ENCODE measurements at places on chromosomes 3 and 15.

DNA sequence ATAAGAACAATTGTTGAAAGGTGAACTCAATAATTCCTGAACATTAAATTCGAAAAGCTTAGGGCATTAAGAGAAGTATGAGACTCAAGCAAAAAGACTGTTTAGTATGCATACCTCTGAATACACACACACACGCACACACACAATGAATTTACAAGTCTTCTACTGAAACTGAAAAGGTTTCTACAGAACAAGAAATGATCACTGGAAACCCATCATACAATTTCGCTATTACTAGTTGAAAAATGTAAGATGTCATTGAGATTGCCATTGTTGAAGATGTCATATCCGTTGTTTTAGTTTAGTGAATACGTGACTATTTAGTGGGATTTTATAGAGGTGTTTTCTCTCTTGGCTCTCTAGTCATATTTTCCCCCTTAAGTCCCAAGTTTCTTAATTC, 106.8 kb downstream of the FOXB1 start:
- DNase-seq: no peak

GRCh38 chr3:16908896-16909295, 24.1 kb downstream of the PLCL2 start:
- no peak for DNase-seq

- DNase-seq: no peak
These were observed 197.4 kb downstream of the KLHL25 start for GRCh38 chr15:85597155-85597815.

- DNase-seq: no peak
These were observed 161.3 kb downstream of the OCA2 start for GRCh38 chr15:27937851-27938250.

DNA sequence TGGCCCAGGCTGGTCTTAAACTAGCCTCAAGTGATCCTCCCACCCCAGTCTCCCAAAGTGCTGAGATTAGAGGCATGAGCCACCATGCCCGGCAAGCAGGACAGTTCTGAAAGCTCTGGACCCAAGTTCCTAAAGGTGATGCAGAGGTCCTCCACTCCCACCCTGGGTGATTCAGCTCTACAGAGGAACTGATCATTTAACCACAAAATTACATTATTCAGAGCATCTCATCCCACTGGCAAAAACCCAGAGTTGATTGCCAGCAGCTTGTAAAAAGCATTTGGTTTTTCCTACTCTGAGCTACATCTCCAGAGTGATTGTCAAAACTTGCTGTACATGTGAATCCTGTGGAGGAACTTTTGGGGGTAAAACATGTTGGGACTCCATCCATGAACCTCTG, 60.2 kb downstream of the SLTM start:
- DNase-seq: no peak

DNA sequence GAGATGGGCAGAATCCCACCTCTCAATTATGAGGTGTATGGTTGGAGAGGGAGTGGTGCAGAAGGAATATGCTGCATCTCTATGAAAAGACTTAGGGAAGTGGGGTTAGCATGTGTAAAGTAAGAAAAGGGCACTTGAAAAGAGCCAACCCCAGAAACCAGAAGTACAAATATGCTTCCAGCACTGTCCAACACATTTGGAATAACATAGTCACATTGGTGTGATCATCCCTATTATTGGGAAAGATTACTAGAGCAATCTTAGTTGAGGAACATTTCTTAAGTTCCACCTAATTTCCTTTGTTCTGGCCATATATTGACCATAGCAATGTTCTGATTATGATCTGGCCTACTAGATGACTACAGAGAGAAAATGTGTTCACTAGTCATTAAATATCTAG, 34.3 kb downstream of the HMG20A start:
- no peak for DNase-seq

- no peak for DNase-seq
These were observed 20.9 kb downstream of the KAT2B start for GRCh38 chr3:20060974-20061685.

GRCh38 chr15:38411902-38412301, 42.0 kb upstream of the FAM98B start:
- DNase-seq: no peak

DNA sequence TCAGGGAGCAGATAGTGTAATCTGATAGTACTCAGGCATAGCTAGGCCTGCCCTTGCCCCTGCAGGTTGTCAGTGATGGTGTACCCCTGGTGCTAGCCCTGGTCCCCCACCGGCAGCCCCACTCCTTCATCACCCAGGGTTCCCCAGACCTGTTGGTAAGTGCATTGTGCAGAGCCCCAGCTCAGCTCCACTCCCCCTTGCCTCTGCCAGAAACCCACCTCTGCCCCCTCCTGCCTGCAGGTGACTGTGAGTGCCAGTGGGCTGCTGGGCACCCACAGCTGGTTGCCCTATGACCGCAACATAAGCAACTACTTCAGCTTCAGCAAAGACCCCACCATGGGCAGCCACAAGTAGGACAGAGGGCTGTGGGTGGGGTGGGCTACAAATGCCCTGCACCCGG, 27.5 kb downstream of the NBEAL2 start:
- DNase-seq: no peak

DNA sequence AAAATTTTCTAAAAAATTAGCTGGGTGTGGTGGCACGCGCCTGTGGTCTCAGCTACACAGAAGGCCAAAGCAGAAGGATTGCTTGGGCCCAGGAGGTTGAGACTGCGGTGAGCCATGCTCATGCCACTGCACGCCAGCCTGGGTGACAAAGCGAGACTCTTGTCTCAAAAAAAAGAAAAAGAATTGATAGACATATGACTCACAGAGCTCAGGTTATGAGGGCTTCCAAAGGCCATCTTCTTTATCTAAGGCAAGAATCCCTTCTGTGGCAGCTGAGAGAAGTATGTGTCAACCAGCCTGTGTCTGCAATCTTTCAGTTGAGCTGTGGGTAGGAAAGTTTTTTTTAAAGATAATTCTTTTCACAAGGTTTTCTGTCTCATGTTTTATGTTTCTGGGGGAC, 53.9 kb downstream of the MRPS25 start:
- no peak for DNase-seq

DNA sequence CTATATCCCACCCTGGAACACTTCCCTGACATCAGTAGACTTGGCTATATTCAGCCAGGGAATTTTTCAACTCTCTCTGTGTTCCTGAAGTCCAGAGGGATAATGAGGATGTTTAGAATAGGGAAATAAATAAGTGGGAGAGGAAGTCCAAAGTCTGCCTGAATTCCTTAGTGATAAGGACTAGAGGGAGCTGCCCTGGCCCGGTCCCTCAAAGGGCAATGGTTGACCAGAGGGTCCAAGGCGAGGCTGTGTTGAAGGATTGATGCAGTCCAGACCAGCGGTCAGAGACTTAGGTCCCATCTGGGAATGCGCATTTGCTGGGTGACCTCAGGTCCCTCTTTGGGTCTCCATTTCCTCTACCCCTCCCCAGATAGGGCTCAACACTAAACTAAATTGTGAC, 7.9 kb downstream of the VIPR1 start:
- no peak for DNase-seq
